ENCODE measurements at places on chromosomes 6 and 20. TPM values are rescaled to one million over a fixed set of nuclear protein-coding genes. Genes with fewer than 3 reads are reported as not detected.

The LY6G6D gene
- not detected for total RNA-seq

DNA sequence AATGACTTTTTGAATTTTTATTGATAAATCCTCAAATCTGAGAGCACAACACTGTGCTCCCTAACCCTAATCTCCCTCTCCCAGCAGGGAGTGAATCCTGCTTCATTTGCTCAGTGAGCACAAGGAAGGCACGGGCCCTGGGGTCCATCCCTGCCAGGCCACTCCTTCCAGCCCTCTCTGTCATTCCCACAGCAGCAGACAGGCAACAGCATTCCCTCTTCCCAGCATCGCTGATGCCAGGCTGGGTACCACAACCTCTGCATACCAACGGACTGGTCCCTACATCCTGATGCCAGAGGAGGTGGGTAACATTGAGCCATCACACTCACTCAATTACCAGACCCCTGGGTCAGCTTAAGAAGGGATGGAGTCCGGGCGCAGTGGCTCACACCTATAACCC, 34.2 kb downstream of the MRPL14 start:
- no peak for DNase-seq

GRCh38 chr6:165961233-165961632, 206.4 kb downstream of the TBXT start:
- no peak for DNase-seq

The MMUT gene
- total RNA-seq, result 29.6 TPM

DNA sequence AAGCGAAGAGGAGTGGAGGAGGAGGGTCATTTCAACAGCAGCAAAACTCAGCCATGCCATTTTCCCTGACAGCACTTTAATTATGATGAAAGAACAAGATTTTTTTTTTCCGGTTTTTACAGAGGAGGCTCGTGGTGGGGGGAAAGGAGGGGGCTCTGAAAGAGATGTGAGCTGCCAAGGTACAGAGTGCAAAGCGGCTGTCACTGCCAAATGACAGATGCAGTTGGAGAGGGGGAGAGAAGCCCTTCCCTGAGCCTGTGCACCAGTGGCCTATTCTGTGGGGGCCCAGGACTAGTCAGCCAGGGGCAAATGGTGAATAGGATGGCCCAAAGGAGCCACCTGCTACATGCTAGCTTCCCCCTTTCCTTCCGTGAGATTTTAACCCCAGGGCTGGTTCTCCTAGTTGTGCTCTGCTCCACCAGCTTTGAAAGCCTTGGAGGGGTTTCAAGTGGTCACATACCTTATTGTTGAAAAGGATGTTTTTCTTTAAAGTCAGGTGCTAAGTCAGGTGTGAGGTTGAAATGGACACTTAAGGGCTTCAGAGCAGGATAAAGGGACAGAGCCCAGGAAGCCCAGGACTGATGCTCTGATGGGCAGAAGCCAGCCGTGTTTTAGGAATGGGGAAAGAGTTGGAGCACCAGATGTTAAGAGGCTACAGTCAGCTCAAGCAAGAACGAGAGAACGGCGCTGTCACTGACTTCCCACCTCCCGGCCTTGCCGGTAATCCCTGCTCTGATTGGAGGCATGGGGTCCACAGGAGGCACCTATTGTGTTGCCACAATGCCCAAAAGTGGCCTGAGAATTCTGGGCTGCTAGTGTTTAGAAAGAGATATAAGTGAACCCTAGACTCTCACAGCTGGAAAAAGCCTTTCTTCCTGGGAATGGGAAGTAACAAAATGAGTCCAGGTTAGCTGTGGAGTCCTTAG, 24.8 kb downstream of the GNAS start:
- DNase-seq, result no peak

The CDSN gene
- total RNA-seq, result not detected

DNA sequence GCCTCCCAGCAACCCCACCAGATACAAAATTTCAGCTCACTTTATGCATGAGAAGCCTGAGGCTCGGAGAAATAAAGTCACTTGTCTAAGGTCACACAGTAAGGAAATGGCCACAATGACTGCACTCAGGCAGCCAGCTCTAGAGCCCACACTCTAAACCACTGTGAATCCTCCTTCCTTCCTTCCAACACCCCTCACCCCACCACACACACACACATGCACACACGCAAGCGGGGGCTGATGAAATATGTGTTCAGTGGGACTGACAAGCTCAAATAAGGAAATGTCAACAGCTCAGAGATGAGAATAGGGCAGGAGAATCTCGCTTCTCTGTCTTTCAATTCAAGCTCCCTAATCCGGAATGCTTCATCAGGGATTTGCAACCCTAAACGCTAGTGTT, 6.0 kb upstream of the BPIFA1 start:
- DNase-seq, result no peak

The TOX2 gene
- 0.31 TPM for total RNA-seq

DNA sequence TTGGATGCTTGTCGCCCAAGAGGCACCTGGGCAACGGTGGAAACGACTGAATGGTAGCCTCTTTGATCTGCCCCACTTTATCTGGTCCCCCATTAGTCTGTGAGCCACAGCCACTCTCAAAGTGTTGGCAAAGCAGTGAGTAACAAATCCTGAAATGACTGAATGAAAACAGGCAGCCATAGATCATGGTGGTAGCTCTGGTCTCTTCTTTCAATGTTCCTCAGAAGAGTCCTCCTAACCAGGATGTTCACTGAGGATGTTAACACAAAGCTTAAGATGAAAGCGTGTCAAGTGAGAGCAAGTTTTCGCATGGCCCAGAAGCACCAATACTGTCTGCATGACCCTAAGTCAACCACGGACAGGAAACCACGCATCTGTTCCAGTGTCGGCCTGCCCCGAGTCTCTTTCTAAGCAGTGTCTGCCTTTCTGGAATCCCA, 107.3 kb downstream of the IRF4 start:
- no peak for DNase-seq

The CMTR1 gene
- 27.8 TPM for total RNA-seq

DNA sequence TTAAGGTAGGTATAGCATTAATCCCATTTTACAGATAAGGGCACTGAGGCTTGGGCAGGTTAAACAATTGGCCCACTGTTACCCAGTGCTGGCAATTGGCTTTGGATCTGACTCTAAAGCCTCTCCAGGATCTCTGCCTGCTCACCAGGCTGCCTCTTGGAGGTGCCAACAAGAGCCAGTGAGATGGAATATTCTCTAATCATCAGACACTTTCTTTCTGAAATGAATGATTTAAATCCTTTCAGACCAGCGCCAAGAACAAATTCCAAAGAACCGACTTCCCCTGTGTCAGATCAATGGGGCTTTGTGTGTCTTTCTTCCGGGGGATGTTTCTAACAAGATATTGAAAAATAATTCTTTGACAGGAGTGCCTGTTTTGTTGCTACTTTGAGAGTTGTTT, 23.6 kb downstream of the CYP39A1 start:
- no peak for DNase-seq

- no peak for DNase-seq
Measured at GRCh38 chr20:45470262-45470931, 844 bp downstream of the WFDC2 start.

DNA sequence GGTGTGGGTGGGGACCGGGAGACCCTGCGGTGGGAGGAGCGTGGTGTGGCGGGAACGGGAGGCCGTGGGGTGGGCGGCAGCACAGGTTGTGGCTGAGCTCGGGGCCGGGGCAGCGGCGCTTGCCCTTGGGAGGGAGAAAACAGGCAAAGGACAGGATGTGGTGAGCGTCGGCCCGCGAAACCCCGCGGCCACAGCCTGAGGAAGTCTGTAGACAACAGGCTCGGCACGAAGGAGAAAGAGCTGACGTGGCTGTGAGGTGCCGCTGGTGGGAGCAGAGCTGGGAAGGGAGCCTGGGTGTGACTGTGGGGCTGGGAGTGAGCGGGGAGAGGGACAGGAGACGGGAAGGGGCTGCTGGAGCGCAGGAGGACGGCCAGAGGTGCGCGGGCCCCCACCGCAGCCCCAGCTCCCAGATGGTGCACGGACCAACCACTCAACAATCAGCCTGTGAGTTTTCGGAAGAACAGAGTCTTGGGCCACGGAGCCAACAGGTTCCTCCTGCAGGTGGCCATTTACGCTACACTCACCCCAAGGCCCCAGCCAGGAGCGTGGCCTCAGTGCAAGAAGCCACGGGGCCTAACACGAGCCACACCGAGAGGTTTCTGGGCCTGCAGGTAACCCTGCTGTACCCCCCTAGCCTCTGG, 202.8 kb downstream of the DLL1 start:
- no peak for DNase-seq

The PTK6 gene
- 0.16 TPM for total RNA-seq

The ATP5F1E gene
- total RNA-seq, result 28.7 TPM

GRCh38 chr20:40632346-40632976, 56.6 kb downstream of the MAFB start:
- no peak for DNase-seq

GRCh38 chr6:61751986-61752385, 534.0 kb downstream of the KHDRBS2 start:
- no peak for DNase-seq

The SLC35D3 gene
- not detected for total RNA-seq

The ID1 gene
- 66.9 TPM for total RNA-seq

DNA sequence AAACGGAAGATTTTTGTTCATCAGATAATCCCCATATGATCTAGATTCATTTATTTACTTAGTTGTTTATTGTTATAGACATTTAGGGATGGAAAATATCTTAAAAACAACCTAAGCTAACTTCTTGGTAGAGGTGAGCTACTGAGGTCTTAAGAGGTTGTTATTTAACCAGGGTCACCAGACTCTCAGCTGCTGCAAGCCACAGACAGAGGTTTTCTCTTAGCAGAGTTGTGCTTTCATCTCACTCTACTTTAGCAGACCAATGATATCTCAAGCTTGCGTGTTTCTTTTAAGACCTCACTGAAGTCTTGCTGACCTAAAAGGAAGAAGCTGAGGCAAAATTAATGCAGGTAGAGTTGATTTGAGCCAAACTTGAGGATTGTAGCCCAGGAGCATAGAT, 43.6 kb downstream of the NCOA7 start:
- no peak for DNase-seq

GRCh38 chr6:16751251-16751946, 9.9 kb downstream of the ATXN1 start:
- DNase-seq, result no peak

The MGME1 gene
- total RNA-seq, result 8.4 TPM

- no peak for DNase-seq
Measured at GRCh38 chr20:3276680-3277015, 37.7 kb upstream of the SLC4A11 start.

- no peak for DNase-seq
Measured at GRCh38 chr6:7591770-7592169, 1.8 kb downstream of the SNRNP48 start.

DNA sequence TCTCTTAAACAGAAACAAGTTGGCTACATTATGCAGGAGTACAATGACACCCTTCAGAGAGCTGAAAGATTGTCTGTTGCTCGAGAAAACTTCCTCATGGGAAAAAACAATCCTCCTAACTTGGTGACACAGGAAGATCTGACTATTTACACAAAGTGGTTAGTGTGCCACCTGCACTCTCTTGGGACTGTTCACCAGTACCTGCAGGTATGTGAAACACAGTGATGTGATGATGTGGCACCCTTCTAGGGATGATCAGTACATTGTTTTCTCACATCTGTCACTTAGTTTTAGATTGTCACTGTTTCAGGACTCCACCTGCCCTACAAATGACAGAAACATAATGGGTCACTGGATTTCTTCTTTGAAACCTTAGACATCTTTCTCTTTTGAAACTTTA, 101.8 kb downstream of the CEP57L1 start:
- DNase-seq, result no peak

The TMEM14B gene
- total RNA-seq, result 48.8 TPM

- no peak for DNase-seq
Measured at GRCh38 chr6:3569816-3570215, 113.0 kb upstream of the SLC22A23 start.

The MMP24 gene
- total RNA-seq, result 76.1 TPM

The PPP1R16B gene
- total RNA-seq, result 12.9 TPM

- DNase-seq, result no peak
Measured at GRCh38 chr6:155782320-155782731, 326.7 kb upstream of the NOX3 start.

- DNase-seq, result no peak
Measured at GRCh38 chr6:141309295-141309694, 823.4 kb upstream of the GJE1 start.

The FUT9 gene
- 97.0 TPM for total RNA-seq

GRCh38 chr6:135798751-135799515, 52.6 kb upstream of the PDE7B start:
- no peak for DNase-seq

DNA sequence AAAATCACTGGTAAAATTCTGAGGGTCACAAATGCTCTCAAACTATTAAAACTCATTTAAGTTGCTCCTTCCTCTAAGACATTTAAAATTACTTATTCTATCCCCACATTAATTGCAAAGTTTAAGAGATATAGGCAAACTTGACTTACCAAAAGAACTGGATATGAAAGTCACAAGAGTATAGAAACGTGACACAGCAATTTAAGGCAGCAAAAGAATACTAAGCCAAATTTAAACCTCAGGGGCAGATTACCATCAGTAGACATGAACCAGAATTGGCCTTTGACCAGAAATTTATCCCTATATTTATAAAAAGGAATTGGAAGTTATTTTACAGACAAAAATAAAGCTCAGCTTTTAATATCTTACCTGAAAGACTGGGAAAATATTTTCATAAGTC, 56.0 kb downstream of the MAP3K7 start:
- no peak for DNase-seq

Measured in occipital lobe (tissue), 3 donors.